ENCODE measurements at places on chromosomes 6 and 20.
A peak's percentile ranks its signal among the peaks of the same experiment; 100 is the strongest.

- peak; percentile 35 for DNase-seq
Observed at GRCh38 chr6:52231406-52232127, 12.7 kb downstream of the IL17F start.

DNA sequence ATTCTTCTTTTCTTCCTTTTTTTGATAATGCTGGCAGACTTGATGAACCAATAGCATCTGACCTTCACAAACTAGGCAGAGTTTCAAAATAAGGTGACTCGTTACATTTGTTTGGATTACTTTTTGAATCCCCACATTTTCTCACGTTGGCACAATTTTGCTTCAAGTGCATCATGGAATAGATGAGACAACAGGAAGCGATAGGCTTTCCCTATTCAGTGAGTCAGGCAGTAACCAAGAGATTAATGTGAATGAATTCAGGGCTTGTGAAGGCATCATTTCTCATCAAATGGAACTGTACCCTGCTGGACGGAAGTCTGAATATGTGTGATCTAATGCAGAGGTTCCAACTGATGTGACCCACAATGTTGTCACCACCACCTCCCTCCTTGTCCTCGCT is 10.7 kb downstream of the RFPL4B start:
- DNase-seq: no peak

DNA sequence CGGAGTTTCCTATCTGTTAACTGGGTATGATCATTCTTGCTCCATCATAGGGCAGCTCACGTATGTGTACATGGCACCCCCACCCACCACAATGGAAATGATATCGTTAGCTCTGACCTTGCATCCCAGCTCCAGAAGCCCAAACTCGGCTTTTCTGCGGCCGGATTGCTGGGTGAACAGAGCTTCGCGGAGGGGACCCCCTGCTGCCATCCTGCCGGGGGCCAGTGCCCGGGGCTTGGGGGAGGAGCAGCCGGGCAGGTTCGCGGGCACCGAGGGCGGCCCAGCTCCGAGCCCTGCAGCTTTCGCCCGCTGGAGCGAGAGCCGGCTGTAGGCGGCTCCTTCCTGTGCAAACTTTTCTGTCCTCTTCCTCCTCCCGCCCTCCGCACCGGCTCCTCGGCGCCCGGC is 24.9 kb upstream of the FUCA2 start:
- peak; percentile 63 for DNase-seq

DNA sequence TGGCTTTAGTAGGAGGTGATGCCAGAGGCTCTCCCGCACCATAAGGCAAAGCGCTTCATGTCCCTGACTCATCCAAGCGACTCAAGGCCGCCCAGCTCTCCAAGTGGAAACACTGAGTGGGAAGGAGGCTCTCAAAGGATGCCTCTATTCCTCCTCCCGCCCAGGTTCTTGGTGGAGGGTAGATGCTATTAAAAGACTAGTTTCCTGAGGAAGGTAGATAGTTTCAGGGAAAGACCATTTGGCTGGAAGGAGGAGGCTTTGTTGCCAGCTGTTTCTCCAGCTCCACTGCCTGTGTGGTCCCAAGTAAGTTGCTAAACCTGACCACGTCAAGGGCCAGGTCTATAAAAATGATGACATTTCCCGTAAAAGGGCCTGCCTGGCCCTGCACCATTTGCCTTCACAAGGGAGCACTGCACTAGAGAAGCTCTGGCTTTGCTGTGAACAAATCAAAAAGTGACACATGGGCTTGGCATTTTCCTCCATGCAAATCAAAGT is 48.2 kb downstream of the GMDS start:
- no peak for DNase-seq

DNA sequence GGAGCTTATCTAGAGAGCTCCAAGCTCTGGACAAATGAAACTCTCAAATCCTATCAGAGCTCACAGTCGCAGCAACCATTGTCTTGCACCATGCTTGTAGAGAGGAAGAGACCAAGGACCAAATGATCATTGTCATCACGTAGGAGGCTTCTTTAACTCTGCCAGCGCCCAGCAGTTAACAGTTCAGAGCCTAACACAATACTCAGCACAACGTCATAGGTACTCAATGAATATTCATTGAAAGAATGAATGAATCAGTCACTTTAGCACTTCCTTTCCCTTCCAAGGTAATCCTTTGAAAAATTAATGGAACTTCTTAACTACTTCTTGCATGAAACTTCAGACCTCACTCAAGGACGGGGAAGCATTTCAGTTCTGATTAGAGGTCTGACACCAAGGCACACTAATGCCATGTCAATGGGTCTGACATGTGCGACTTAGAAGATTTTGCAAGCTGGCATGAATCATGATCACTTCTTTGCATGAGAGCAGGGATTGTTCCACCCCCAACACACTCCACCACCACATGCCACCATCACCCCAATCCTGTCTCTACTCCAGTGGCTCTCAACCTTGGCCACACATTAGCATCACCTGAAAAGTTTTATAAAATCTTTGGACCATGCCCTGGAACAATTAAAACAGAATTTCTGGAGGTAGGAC is 45.1 kb downstream of the KHDC1L start:
- DNase-seq: no peak

GRCh38 chr20:33859157-33859695 is 48.1 kb downstream of the CHMP4B start:
- DNase-seq: peak; percentile 13

- DNase-seq: no peak
Observed at GRCh38 chr20:50427719-50428083, 82.5 kb upstream of the PTPN1 start.

- DNase-seq: no peak
Observed at GRCh38 chr6:11853678-11854407, 75.2 kb upstream of the ADTRP start.

DNA sequence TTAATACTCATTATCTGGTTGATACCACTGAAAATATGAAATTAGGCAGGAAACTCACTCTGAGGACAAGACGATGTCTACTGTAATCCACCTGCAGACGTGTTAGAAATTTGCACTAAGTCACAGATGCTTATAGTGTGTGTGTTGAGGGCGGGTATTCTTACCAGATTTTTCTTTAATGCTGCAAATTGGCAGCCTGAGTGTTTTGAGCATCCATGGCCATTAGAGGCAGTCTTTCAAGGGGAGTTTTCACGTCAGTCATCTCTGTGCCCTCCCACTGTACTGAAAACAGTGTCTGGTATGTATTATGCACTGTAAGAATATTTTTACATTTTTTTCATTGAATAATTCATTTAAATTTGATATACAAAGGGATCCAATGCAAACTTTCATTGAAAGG is 266.5 kb upstream of the QKI start:
- DNase-seq: no peak

DNA sequence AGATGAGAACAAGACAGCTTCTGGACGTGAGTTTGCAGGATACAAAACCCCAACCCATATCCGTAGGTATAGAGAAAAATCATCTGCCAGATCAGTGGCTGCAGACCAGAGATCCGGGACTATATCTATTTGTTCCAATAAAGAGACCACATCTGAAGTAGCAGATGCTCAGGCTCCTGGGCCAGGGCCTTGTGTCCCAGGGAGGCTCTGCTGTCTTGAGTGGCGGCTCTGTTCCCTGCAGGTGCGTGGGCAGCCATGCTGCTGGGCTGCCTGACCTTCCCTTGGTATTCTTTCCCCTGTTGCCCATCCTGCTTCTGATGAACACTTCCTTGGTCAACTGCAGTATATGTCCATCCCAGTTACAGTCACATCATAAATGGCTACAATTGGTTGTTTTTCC is 34.9 kb downstream of the ERMARD start:
- no peak for DNase-seq

DNA sequence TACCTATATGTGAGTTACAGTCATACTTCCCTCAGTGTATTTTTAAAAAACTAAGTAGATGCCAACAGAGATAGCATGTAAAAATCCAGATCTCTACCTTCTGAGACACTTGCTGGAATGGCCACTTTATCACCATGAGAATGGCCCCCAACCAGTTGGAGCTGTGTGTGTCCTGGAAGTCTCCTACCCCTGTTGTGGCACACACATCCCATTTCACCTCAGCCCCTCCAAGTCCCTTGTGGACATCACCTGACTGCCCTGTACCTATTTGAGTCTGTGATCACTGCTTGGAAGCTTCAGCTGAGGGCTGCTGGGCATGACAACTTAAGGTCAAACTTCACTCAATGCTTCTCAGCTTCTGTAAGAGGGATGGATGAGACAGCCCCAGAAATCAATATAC is 24.1 kb downstream of the MOCS1 start:
- no peak for DNase-seq

DNA sequence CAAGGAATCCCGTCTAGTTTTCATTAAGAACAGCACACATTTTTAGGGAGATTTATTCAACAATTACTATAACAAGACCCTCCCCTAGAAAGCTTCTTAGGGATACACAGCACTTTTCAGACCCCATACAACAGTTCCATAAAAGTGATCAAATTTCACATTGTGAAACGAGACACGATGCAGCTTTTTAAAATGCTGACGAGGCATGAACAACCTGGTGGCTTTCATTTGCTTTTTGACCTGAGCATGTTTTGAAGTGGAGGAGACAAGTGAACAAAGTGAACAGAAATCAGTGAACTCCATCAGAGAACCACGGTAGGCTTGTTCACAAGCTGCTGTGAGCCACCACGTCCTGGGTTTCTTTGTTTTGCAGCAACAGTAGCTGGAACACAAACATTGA is 112.2 kb downstream of the PCSK2 start:
- no peak for DNase-seq

DNA sequence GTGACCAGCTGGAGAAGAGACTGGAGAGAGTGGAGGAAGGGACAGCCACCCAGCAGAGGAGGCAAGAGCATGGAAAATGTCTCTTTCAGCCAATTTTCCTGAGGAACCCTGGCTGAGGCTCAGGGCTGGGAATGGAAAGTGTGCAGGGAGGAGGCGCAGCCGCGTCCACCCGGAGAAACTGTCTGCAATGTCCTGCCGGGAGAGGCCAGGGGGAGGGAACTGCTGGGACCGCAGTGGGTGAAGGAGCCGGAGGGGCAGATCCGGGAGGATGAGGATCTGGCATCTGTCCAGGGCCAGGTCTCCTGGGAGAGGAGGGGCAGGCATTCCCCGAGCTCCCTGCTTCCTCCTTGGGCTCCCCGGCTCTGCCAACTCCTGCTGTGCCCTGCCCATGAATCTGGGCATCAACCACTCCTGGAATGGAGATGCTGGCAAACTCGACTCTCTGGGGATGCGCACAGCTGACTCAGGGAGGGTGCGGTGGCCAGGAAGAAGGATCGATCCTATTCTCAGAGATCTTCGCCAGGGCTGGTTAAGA is 17.4 kb upstream of the HM13 start:
- no peak for DNase-seq

GRCh38 chr6:80940571-80940970 is 811.9 kb downstream of the TENT5A start:
- no peak for DNase-seq

GRCh38 chr6:98452685-98453084 is 381.7 kb upstream of the POU3F2 start:
- no peak for DNase-seq

DNA sequence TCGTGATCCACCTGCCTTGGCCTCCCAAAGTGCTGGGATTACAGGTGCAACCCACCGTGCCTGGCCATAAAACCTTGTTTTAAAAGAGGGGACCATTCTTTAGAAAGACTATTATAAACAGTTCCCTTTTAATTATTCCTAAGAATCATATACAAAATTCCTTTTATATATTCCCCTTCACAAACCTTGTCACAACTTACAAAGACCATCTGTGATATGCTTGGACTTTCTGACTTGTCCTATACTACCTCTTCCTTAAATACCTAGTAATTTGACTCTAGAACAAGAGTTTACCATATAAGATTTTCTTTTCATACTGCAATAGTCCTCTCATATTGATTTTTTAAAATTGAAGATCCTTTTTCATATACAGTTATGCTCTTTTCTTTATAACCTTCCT is 135.8 kb upstream of the PRSS16 start:
- DNase-seq: no peak

GRCh38 chr6:150857062-150857944 is 8.2 kb upstream of the MTHFD1L start:
- DNase-seq: no peak

DNA sequence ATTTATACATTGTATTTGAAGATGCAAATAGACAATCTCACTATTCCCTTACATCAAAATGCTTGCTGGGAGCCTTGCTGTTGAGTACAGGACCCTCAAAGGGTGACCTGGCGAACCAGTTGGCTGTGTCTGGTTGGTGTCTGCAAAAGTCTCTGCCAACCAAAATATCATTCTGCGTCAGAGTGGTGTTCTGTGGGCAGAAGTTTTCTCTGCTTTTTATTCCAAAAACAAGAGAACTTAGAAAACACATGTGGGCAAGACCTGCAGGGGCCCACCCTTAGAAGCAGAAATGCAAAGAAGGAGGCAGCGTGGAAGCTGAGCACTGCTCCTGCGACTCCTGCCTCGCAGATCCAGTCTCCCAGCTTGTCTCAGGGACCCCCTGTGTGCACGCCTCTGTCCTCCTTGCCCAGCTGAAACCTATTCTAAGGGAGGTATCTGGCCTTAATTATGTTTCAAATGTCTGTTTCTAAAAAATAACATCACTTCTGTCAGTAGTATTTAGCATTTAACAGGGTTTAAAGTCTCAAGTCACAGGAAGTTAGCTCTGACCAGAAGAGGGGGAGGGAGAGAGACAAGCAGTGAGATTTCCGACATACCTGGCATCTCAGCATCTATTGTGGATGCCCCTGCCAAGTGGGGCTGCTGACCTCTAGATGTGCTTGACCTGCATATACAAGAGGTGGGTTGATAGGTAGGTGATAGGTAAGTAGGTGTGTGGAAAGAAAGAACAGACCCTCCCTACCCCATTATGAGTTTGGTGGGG is 101.3 kb downstream of the SASH1 start:
- DNase-seq: no peak

DNA sequence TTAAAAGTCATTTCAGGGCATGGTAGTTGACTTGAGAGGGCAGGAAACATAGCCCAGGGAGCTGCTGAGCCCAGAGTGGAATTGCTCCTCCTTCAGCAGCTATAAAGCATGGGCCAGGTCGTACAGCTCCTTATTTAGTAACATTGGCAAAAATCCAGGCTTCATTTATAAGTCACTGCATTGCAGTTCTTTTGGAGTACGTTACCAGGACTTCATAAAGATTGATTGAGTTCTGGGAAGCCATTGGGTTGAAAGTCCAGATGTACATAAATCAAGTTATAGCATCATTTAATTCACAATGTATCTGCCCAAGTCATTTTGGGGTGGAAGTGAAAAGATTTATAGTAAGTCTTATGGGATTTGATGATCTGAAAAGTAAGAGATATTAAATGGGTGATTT is 53.0 kb upstream of the ANKEF1 start:
- no peak for DNase-seq

- peak; percentile 59 for DNase-seq
Observed at GRCh38 chr20:46757754-46758678, 48.6 kb downstream of the SLC2A10 start.

Data from activated naive CD4-positive, alpha-beta T cell treated with Interleukin-2 at 50 U/mL for 16 hours (primary cell).